LoVo (cell line): ENCODE measurements at places on chromosomes 1 and 21.

DNA sequence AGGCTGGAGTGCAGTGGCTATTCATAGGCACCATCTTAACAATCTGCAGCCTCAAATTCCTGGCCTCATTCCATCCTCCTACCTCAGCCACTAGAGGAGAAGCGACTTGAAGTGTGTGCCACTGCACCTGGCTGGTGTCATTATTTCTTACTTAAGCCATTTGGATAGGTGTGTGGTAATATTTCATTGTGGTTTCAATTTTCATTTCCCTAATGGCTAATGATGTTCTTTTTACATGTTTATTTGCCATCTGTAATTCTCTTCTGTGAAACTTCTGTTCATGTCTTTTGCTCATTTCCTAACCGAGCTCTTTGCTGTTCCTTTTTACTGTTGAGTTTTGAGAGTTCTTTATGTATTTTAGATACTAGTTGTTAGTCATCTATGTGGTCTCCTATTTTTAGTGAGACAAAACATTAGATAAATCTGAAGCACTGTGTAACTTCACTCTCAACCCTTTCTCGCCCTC is 66.8 kb downstream of the SLC27A3 start:
- no peak for DNase-seq

DNA sequence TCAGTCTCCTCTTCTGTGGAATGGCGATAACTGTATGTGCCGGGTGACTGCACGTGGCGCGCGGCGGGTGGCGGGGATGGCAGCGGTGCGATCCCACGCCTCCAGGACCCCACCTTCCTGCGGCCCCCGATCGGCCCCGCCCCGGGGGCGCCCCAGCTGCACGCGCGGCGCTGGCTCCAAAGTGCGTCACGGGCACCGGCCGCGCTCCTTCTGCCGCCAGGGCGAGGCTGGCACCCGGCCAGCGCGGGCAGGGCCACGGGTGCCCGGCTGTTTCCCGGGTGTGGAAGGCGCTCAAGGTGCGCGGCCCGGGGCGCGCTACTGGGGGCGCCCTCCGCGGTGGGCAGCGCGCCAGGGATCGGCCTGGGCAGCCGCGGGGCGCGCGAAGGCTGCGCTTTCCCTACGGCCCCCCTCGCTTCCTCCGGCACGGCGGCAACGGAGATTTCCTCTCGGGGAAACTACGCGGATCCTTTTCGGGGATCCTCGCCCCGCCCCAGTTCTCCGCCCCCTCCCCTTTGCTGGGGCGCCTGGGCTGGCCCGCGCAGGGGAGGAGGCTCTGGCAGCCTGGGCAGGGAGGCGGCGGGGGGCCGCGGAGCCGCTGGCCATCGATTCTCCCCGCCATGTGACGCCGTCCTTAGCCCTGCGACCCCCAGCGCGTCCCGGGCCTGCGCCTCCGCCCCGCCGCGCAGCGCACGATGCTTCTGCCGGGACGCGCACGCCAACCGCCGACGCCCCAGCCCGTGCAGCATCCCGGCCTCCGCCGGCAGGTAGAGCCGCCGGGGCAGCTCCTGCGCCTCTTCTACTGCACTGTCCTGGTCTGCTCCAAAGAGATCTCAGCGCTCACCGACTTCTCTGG is at the start of gene EVA1C:
Gene EVA1C (plus strand): TSS at position 545 of the 853 bp plus-strand sequence. CDS start 148 bp downstream, at position 693.
- peak; percentile 86 for DNase-seq

- peak; percentile 58 for DNase-seq
Measured at GRCh38 chr1:197967066-197967465, 49.9 kb downstream of the LHX9 start.

DNA sequence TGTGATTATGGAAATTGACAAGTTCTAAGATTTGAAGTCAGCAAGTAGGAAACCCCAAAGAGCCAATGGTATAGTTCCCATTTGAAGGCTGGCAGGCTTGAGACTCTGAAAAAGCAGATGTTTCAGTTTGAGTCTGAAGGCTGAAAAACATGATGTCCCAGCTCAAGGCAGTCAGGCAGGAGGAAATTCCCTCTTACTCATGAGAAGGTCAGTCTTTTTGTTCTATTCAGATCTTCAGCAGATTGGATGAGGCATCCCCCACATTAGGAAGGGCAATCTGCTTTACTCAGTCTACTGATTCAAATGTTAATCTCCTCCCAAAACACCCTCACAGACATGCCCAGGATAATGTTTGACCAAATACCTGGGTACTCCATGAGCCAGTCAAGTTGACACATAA is 372.5 kb upstream of the ST6GALNAC5 start:
- DNase-seq, result no peak

GRCh38 chr1:72837781-72838180 is 555.4 kb upstream of the NEGR1 start:
- no peak for DNase-seq

DNA sequence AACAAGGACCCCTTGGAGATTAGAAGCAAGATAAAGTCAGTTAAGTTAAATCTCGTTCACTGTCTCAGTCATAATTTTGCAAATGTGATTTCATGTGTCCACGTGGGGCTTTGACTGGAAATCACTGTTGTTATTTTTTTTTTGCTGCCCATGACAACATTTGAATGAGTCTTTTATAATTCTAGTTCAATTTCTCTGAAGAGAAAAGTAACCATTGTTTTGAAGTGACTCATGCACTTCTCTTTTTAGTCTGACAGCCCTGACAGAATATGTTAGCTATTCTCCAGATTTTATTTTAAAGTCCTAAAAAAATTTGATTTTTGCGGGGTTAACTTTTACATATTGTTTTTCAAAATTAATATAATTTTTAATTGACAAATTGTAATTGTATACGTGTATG is 30.7 kb upstream of the NLRP3 start:
- no peak for DNase-seq

GRCh38 chr1:109113590-109114341 is at the start of gene ELAPOR1:
ELAPOR1 (plus strand) TSS chr1:109114115; CDS start chr1:109114184, 69 bp downstream.
- DNase-seq, result no peak

DNA sequence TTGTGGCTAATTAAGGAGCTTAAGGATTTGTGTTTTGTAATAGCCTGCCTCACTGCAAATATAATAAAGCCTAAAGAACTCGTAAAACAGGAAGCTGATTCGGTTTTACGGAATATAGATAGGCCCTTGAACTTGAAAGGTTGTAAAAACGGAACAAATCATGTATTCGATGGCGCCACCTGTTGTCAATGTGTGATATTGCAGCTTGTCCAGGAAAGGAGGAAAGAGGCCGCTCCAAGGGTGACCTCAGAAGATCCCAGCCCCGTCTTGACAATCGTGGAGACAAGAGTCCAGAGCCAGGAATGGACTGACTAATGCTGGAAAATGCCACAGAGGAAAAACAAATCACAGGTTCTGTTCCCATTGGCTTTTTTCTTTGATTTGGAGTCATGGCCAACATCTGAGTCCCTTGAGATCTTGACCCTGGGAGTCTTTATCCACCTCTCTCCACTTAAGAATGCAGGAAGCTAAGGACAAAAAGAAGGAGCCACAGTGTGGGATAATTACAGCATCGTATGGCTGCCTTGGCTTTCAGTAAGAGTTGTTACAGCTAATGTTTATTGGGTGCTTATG is 7.0 kb upstream of the IGSF21 start:
- peak; percentile 50 for DNase-seq

DNA sequence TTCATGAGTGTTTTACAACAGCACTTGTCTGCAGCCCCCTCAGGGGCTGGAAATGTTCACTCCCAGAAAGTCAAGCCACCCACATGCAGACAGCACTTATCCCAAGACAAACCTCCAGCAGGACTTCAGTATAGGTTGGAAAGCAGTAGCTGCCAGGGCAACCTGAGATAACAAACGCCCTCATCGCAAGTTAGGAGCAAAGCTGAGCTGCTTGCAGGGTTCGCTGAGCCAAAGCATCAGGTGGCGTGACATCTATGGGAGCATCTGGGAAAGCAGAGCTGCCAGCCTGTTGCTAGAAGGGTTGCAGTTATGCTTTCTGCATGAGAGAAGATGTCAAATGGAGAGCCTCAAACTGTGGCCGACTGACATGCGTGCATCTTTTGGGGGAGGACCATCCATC is 4.2 kb upstream of the STXBP3 start:
- no peak for DNase-seq

DNA sequence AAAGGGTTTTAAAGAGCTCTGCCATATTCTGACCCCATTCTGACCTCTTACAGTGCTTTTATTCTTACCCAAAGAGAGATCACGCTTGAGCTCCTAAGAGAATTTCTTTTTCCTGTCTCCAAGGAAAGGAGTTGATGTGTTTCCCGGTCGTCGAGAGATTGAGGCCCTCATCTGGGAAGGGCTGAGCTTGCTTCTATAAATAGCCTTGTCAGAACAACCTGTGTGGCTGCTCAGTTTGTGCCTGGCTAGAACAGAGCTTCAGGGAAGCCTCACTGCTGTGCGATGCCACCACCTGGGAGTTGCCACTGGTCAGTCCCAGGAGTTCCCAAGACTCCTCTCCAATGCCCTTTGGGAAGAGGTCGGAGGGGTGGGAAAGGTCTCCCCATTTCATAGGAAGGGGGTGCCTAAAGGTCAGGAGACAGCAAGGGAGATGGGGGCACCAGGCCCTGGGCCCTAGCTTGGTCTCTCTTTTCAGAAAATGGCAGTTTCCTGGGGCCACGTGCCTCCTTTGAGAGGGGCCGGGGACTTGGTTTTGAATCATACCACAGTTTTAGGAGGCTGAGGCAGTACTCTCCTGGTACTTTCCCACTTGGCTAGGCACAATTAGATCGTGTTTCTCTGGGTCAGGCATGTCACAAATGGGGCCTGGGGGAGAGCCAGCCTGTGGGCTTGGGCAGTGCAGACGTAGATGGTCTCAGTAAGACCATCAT is 52.1 kb downstream of the EIF2D start:
- DNase-seq, result no peak

DNA sequence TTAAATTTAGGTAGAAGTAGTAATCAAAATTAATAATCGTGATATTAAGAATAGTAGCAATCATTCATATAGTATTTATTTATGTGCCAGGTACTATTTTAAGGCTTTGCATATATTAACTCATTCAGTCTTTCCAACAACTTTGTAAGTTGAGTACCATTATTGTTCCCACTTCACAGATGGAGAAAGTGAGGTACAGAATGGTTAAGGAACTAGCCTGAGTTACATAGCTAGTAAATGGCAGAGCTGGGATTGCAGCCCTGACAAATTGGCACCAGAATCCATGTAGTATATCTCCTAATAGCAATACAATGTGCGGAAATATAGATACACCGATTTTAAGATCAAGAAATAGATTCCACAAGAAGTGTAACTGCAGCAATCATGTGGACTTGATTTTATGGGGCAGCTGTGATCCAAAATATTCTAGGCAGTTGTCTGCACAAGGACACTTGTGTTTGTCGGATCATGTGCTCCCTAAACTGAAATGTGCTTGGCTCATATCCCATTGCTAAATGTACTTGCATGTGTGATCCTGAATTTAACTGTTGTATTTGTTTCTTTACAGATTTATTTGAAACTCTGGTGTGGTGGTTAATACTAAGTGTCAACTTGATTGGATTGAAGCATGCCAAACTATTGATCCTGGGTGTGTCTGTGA is 5.8 kb upstream of the GTF2B start:
- no peak for DNase-seq

GRCh38 chr1:55969322-55969721 is 610.0 kb downstream of the PLPP3 start:
- DNase-seq, result no peak

GRCh38 chr1:113652771-113653170 is 106.5 kb downstream of the PHTF1 start:
- no peak for DNase-seq

DNA sequence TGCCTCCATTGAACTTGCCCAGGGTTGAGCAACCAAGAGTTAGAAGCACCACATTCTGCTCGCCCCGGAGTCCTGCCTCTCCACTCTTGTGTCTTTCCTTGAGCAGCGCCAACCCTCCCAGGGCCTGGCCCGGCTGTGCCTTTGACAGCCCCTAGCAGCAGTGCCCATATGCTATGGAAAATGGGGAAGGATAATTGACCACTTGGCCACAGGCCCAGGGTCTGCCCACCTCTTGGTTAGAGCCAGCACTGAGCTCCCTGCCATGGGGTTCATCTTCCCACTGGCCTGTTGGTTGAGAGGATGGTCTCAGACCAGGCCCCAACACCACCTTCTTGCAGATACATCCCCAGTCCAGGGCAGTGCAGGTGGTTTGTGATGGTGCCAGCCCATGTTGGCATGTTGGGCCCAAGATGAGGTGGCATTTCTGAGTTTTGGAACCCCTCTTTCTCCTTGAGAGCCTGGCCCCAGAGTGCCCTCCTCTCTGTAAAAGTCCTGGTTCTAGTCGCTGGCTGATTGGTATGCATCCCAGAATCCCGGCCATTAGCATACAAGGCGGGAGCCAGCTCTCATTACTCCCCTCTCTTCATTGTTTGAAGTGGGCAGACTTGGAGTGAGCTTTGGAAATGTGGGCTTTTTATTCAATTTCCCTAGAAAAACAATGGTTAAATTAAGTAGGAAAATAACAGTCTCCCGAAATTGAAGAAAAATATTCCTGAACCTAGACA is 7.6 kb downstream of the ARHGEF10L start:
- no peak for DNase-seq

DNA sequence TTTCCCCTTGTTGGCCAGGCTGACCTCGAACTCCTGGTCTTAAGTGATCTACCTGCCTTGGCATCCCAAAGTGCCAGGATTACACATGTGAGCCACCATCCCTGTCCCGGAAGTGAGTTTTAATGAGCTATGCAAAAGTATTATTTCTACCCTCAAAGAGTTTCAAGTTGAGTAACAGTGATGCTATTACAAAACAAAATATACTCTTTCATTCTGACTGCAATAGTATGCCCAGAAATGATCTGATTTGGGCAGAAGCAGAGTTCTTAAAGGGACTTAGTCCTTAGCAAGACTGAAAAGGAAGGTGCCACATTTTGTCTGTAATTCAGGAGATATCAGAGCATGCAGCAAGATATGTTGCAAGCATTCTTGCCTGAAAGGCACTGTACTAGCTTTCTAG is 375.4 kb downstream of the NUF2 start:
- DNase-seq, result no peak

DNA sequence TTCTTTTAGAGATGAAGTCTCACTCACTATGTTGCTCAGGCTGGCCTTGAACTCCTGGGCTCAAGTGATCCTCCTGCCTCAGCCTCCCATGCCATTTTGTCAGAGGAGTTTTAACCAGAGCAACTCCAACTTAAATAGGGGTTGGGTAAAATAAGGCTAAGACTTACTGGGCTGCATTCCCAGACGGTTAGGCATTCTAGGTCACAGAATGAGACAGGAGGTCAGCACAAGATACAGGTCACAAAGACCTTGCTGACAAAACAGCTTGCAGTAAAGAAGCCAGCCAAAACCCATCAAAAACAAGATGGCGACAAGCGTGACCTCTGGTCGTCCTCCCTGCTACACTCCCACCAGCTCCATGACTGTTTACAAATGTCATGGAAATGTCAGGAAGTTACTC is 5.7 kb upstream of the DNAH14 start:
- no peak for DNase-seq
